Stimulated activated naive CD8-positive, alpha-beta T cell treated with anti-CD3 and anti-CD28 coated beads, Interleukin-15, amount 100 ng/mL, for 72 hours (primary cell): ENCODE measurements at places on chromosomes 11 and 22.

DNA sequence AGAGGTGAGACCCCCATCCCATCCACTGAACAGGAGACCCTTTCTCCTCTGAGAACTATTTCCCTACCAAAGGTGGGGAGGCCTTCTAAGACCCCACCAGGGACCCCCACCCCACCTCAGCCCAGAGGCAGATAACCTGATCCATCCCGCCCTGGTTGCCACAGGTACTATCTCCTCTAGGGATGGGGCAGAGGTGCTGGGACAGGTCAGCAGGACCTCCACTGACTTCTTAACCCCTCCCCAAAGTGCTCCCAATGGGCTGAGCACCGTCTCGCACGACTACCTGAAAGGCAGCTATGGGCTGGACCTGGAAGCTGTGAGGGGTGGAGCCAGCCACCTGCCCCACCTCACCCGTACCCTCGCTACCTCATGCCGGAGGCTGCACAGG lies 4.3 kb downstream of the INPPL1 start:
- DNase-seq, result no peak

DNA sequence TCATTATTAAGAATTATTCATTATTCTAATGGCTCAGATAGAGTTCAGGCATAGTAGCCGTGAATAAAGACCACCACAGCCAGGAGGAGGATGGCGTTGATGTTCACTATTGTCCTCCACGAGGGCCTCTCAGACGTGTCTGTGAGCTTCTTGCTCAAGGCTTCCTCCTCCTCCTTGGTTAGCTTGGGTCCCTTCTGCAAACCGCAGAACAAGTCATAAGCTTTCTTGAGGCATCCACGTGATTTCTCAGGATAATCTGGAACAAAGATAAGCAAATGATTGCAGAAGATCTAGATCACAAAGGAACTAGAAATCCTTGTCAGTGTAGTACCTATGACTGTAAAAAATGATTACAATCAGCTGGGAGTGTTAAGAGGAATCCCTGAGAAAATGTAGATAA lies 13.6 kb upstream of the RFPL2 start:
- no peak for DNase-seq

- no peak for DNase-seq
Measured at GRCh38 chr11:3913921-3914320, 58.5 kb downstream of the STIM1 start.

DNA sequence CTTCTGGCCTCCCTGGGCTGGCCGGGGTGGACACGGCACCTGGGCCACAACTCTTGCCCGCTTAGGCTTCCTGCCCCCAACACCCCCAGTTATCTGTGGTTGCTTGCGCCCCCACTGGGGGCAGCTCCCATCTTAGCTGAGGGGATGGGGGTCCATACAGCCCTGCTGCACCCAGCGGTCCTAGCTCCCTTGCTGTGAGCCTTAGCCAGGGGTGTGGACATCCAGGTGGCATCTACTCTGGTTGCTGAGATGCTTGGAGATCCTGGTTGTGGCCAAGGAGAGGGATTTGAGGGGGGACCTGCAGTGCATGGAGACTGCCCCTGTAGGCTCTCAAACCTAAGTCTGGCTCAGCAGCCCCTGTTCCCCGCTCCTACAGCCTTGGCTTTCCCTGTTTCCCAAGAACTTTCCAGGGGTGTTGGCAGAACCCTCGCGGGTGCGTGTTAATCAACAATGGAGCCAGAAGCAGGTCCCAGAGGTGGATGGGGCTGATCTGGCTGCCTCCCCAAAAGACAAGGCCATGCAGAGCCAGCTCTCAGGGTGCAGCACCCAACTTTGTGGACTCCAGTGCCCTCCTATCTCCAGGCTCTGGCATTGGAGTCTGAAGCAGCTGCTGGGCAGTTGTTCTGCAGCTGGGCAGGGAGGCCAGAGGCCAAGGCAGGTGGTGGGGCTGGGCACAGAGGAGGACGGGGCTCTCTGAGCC lies 3.3 kb downstream of the KCNQ1 start:
- DNase-seq, result no peak

- DNase-seq, result no peak
Measured at GRCh38 chr11:55707029-55707428, 45.0 kb downstream of the OR4C6 start.

DNA sequence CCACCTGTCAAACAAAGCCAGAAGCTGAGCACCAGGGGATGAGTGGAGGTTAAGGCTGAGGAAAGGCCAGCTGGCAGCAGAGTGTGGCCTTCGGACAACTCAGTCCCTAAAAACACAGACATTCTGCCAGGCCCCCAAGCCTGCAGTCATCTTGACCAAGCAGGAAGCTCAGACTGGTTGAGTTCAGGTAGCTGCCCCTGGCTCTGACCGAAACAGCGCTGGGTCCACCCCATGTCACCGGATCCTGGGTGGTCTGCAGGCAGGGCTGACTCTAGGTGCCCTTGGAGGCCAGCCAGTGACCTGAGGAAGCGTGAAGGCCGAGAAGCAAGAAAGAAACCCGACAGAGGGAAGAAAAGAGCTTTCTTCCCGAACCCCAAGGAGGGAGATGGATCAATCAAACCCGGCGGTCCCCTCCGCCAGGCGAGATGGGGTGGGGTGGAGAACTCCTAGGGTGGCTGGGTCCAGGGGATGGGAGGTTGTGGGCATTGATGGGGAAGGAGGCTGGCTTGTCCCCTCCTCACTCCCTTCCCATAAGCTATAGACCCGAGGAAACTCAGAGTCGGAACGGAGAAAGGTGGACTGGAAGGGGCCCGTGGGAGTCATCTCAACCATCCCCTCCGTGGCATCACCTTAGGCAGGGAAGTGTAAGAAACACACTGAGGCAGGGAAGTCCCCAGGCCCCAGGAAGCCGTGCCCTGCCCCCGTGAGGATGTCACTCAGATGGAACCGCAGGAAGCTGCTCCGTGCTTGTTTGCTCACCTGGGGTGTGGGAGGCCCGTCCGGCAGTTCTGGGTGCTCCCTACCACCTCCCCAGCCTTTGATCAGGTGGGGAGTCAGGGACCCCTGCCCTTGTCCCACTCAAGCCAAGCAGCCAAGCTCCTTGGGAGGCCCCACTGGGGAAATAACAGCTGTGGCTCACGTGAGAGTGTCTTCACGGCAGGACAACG lies 11.7 kb downstream of the CXCR5 start:
- DNase-seq, result peak; percentile 76

- no peak for DNase-seq
Measured at GRCh38 chr11:113435190-113435968, 39.8 kb downstream of the DRD2 start.

DNA sequence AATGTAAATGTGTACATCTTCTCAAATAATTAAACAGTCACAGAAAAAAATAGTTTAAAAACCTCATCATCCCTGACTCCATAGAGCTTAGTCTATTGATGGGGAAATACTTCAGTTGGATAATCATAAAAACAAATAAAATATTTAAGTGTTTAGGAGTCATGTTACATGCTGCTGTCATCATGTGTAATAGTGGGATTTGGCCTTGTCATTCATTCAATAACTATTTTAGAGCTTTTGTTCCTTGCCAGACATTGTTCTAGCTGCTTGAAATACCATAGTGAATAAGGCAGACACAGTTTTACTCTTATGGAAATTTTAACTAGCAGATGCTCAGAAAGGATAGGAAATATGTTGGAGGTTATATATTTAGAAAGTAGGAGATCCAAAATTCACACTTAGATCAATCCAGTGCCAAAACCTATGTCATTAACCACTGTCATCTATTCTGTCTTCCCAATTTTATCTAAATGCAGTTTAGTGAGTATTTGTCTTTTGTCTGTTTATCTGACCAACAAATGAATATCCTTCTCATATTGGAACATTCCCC lies 324.7 kb downstream of the CASP12 start:
- no peak for DNase-seq

DNA sequence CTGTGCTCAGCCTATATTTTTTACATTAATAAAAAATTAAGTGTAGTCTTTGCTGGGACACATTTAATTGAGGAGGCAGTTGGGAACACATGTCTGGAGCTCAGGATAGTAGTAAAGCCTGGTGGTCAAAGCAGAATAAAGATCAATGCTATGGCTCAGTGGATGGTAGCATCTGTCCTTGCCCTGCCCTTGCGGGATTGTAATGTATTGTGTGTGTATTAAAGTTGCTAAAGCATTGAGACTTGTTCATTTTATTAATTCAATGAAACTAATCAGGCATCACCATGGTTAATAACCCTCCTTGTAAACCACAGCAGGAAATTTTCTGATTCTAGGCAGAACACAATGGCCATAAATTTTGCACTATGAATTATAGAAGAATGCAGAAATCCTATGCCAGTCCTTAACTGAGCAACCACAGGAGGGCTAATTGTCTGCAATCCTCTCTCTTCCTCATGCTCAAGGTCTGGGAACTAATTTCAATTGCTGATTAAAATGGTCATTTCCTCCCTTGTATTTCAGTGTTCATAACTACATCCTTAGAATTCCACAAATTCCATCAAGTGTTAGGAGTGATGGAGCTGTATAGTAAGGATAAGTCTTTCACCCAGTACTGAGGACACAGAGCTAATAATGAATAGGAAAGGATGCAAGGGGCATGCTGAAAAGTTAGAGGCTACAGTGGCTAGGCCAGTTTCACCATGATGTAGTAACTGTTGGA lies 403.2 kb upstream of the DDI1 start:
- DNase-seq, result no peak

- DNase-seq, result no peak
Measured at GRCh38 chr11:57699813-57700212, 12.2 kb downstream of the MED19 start.

DNA sequence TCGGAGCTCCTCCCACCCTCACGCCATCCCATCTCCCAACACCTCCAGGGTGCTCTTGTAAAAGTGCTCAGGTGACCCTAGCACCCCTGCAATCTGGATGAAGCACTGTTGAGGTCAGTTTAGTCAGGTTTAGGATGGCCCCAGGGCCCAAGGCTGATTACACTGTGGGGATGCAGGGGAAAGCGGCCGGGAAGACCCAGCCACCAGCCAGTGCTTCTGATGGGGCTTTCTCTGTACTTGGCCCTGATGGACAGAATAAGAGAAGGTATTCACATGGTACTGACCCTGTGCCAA lies 28.7 kb downstream of the TPBGL start:
- no peak for DNase-seq

DNA sequence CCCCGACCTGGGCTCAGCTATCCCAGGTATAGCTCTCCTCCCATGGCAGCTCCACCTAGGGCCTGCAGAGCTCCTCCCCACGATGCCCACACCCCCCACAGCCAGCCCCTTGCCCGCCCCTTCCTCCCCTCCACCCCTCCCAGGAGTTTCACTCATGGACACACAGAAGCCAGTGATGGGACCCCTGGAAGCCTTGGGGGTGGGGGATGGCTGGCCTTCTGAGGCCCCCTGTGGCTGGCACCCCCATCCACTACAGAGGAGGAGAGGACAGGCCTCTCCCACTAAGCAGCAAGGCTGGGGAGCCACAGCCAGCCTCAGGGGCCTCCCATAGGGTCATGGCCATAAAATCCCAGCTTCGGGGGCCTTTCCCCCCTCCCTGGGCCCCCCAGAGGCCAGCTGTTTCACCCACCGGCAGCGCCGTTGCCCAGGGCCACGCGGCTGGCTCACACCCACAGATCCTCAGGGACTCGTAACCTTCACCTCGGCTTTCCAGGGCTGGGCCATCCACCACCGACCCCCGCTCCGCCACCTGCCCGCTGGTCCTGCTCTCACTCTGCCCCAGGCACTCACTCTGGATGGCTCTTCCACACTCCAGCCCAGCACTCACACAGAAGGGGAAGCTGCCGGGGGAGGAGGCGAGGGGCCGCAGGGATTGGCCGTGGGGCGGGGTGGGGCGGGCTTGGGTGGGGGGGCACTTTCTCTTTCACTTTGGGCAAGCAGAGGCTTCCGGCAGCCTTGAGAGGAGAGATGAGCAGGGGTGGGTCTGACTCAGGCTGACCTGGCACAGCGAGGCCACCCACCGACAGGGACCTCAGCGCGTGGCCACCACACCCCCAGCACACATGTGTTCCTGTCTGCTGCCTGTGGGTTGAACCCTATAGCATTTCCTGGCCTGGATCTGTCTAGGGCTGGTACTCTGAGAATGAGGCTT lies 2.2 kb downstream of the SLC25A22 start:
- peak; percentile 89 for DNase-seq

GRCh38 chr11:19524171-19524671 lies 188.4 kb upstream of the NAV2 start:
- no peak for DNase-seq

GRCh38 chr11:73931039-73931645 lies 19.7 kb upstream of the DNAJB13 start:
- peak; percentile 18 for DNase-seq

GRCh38 chr11:23404225-23405160 lies 544.2 kb upstream of the CCDC179 start:
- DNase-seq, result no peak

- DNase-seq, result no peak
Measured at GRCh38 chr22:43308060-43308830, 34.9 kb downstream of the SCUBE1 start.

DNA sequence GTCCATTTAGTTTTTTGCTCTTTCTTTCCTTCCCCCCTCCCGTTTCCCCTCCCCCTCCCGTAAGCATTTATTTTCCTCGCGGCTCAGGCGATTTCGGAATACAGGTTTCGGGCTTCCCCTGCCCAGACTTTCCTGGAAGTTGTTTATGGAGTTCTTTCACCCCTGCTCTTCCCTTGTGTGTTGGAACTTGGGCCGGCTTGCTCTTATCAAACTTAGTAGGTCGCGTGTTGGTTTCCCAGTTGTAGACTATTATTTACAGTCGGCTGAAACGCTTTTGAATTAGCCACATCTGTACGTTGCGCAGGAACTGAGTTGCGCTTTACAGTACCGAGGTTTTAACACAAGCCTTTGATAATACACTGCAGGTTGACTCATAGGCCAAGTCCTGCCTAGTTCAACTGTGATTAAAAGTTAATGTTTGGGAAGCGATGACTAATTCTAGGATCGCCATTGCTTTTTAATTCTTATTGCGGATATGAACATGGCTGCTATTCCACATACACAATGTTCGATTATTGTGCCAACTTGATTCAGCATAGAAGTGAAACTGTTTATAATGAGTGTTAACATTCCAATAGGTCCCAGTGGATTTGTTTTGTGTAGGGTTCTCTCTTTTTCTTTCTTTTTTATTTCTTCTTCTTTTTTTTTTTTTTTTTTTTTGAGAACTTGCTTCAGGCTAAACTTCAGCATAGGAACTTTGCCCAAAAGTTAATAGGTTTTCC lies 1.7 kb downstream of the YAP1 start:
- DNase-seq, result peak; percentile 12

DNA sequence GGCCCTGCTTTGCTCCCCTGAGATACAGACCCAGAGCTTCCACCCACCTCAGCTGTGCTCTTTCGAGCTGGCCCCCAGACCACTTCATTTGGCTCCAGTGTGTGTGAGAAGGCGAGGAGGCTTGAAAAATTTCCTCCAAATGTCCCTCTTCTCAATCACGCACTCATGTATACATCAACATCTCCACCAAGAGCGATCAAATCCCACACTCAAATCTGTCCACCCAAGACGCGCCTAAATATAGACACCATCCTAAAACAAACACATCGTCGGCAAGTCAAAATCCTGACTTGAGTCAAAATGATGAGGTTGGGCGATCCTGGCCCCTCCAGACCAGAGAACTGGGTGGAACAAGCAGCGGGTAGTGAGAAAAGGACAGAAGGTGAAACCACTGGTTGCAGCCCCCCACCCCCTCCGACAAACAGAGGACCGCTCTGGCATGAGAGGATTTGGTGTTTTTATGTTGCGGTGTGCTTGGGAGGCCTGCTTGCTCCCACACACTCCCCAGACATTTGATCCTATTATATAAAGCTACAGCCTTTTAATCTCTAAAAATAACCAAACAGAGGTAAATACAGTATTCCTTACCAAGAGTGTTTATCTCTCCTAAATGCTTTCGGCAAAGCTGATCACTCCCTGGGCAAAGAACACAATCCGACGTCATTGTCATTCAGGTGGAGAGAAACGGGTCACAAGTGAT lies 10.2 kb downstream of the MN1 start:
- no peak for DNase-seq

- no peak for DNase-seq
Measured at GRCh38 chr11:10730151-10730550, 20.9 kb upstream of the CTR9 start.
